Breast epithelium (tissue), 4 donors: ENCODE measurements at places on chromosomes 16 and 17. TPM values are rescaled to one million over a fixed set of nuclear protein-coding genes. Genes with fewer than 3 reads are reported as not detected.

GRCh38 chr16:54241525-54241924, 45.1 kb downstream of the IRX3 start:
- no peak for DNase-seq

DNA sequence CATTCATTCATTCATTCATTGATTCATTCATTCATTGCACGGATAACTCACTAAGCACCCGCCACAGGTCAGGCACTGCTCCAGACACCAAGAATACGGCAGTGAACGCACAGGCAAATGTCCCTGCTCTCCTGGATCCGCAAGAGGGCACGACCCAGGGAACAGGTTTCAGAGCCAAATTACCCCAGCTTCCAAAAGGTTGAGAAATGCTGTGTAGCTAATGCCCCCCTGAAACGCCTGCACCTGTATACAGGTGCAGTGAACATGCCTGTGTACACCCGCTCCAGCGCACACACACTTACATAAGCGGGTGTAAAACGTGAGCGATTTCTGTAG, 9.6 kb upstream of the UBE2I start:
- no peak for DNase-seq

DYNLRB2 gene
- 1.9 TPM for total RNA-seq

TMC8 gene
- 4.2 TPM for total RNA-seq

MYL4 gene
- not detected for total RNA-seq
